Uterus (tissue), 4 donors: ENCODE measurements at places on chromosomes 4 and X. TPM values are rescaled to one million over a fixed set of nuclear protein-coding genes. Genes with fewer than 3 reads are reported as not detected.

GRCh38 chr4:36494747-36495146, 213.3 kb downstream of the DTHD1 start:
- no peak for DNase-seq
- no peaks in the 10 kb centered on the region for H3K36me3 ChIP-seq
- H3K4me3 ChIP-seq, result no peak overlapping the region
- no peaks in the 10 kb centered on the region for H3K4me1 ChIP-seq
- H3K27me3 ChIP-seq, result no peaks in the 10 kb centered on the region
- no peak overlapping the region for H3K27ac ChIP-seq

The RHOXF1 gene
- 0.82 TPM for total RNA-seq

DNA sequence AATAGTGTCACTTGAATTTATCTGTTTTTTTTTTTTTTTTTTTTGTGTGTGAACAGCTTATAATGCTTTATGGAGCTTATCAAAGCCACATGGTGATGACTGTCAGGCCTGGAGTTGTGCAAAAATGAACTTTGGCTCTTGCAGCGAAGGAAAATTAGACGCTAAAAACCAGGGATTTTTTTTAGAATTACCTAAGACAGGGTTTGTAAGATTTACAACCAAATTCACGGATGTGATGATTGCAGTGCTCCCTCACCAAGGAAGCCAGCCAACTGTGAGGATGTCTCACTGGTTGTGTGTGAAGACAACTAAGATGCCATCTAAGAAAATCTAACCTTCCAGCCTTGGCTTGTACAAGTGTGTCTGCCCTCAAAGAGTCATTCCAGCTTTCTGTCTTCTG, 127.1 kb upstream of the SLC4A4 start:
- H3K36me3 ChIP-seq, result no peaks in the 10 kb centered on the region
- no peaks in the 10 kb centered on the region for H3K27me3 ChIP-seq
- no peaks in the 10 kb centered on the region for H3K4me1 ChIP-seq

The KCNIP4 gene
- total RNA-seq, result not detected

The CXXC4 gene
- 3.8 TPM for total RNA-seq

DNA sequence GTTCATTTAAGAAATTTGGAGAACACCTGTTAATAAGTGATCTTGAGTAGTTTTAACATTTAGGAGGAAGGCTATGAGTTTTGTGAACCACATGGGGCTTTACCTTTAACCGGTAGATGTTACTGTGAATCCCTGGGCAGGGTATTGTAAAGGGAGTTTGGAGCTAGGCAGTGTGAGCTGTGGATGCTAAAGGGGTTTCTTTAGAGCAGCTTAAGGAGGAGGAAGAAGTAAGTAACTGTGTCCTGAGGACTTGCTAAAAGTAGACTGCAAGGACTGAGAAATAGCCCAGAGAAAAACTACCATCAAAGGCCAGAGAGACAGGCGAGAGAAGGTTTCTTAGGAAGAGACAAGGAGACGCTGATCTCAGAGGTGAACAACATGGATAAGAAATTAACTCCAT, 5.6 kb downstream of the RHOH start:
- no peaks in the 10 kb centered on the region for H3K4me1 ChIP-seq
- H3K4me3 ChIP-seq, result no peak overlapping the region
- H3K27ac ChIP-seq, result no peak overlapping the region
- no peak for DNase-seq
- no peaks in the 10 kb centered on the region for H3K27me3 ChIP-seq

- no peaks in the 10 kb centered on the region for H3K36me3 ChIP-seq
- peak overlapping the region; percentile 51 for H3K4me3 ChIP-seq
- no peaks in the 10 kb centered on the region for H3K4me1 ChIP-seq
- no peak for DNase-seq
These were observed 4.7 kb downstream of the SPARCL1 start for GRCh38 chr4:87524456-87524855.

- no peaks in the 10 kb centered on the region for H3K36me3 ChIP-seq
- H3K4me1 ChIP-seq, result no peaks in the 10 kb centered on the region
- no peak for DNase-seq
- peak overlapping the region; percentile 57 for H3K27ac ChIP-seq
- no peaks in the 10 kb centered on the region for H3K27me3 ChIP-seq
- H3K4me3 ChIP-seq, result no peak overlapping the region
These were observed 33.3 kb upstream of the TLL1 start for GRCh38 chr4:165839615-165840333.

The KDR gene
- 101 TPM for total RNA-seq

DNA sequence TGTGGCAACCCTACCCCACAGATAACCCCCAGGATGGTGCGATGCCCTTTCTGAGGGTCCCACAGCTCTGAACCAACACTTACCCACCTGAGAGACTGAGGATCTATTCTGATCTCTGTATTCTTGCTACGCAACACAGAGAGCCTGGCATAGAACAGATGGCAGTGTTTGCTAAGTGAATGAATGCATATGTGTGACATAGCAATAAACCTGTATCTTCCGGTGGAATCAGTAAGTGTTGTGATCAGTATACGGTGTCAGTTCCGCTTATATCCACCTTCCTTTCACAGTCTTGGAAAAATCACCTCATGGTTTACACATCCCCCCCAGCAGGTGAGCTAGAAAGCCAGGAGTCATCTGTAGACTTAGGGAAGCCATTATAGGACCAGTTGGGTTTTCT, 5.9 kb upstream of the HSD17B10 start:
- H3K4me1 ChIP-seq, result no peaks in the 10 kb centered on the region
- no peaks in the 10 kb centered on the region for H3K27me3 ChIP-seq
- no peak for DNase-seq
- no peak overlapping the region for H3K4me3 ChIP-seq
